ENCODE measurements at places on chromosomes 2 and 18. TPM values are rescaled to one million over a fixed set of nuclear protein-coding genes. Genes with fewer than 3 reads are reported as not detected.

The CASP10 gene
- 2.5 TPM for total RNA-seq

The TYMS gene
- total RNA-seq = 170 TPM

The MSTN gene
- total RNA-seq = not detected

The SF3B1 gene
- total RNA-seq = 134 TPM

The UGT1A5 gene
- not detected for total RNA-seq

The ZBTB7C gene
- total RNA-seq = 0.09 TPM

The CXCR1 gene
- total RNA-seq = not detected

The MROH2A gene
- total RNA-seq = 0.10 TPM

The REG3A gene
- total RNA-seq = not detected

The ARHGAP15 gene
- not detected for total RNA-seq

The CNTNAP5 gene
- total RNA-seq = not detected

The MBP gene
- total RNA-seq = 23.8 TPM

The FSHR gene
- not detected for total RNA-seq

The SIX3 gene
- total RNA-seq = 0.57 TPM

The MRPL30 gene
- 34.5 TPM for total RNA-seq

The GPR55 gene
- total RNA-seq = not detected

The TCF23 gene
- total RNA-seq = not detected

The ALLC gene
- 0.06 TPM for total RNA-seq

The TUBA3E gene
- total RNA-seq = not detected

The ANKRD30B gene
- total RNA-seq = not detected

The MAP3K19 gene
- total RNA-seq = not detected

The LYG1 gene
- total RNA-seq = 2.0 TPM

The ANKRD29 gene
- 11.8 TPM for total RNA-seq

The C2orf80 gene
- not detected for total RNA-seq

The RAB6C gene
- not detected for total RNA-seq

Measured in A549 treated with CpdA at 1 μM for 4 hours (cell line).